ENCODE measurements at places on chromosomes 12 and 14. TPM values are rescaled to one million over a fixed set of nuclear protein-coding genes. Genes with fewer than 3 reads are reported as not detected.

The MAP3K9 gene
- total RNA-seq = 2.4 TPM

The NKX2-1 gene
- total RNA-seq = not detected

The DDX23 gene
- 71.1 TPM for total RNA-seq

The ANAPC5 gene
- total RNA-seq = 71.2 TPM

DNA sequence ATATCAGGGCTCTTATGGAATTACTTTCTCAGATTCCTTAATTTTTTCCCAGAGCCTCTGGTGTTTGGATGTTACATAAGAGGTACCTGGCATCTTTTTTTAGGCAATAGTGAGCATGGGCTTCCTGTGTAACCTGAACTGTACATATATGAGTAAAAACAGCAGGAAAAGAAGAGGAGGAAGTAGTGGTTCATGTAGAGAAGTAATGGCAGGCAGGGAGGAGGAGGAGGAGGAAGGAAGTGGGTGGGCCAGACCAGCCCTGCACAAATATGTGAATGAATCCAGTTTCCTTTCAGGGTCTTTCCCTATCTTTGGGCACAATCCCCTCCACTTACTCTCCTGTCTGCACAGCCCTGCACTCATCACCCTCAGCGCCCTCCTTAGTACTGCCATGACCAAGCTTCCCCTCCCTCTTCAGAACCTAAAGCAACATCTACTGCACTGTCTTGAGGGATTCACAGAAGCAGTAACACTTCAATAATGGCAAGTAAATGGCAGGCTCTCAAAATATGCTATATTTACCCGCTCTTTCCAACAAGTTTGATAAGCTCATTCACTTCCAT is 40.9 kb upstream of the GSG1 start:
- no peak for ATAC-seq

DNA sequence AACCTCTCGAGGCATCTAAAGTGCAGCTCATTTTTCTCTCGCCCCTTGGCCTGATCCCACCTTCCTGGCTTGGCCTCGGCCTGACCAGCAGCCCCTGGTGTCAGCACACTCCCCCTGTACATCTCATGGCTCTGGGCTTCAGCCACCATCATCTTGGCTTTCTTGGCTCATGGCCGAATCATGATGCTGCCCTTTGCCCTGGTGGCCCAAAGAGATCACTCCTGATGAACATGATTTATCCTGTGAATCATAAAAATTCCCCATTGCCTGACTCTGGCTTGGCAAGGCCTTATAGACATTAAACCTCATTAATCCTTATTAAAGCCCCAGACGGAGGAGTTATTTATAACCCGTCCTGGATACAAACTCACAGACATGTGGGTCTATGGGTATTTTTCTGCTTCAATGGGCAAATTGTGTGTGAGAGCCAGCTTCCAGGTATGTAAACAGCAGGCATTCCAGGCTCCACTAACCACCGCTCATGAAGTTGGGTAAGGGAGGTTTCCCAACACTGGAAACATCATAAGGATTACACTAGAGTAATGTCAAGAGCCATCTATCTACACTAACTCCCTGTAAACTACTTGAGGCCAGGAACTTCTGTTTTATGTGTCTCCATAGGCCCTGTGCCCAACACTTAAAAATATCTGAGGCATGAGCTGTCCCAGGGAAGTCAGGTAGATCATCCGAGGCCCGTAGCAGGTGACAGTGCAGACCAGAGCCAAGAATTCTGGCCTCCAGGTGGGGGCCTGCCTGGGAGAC is 171.2 kb downstream of the TTC8 start:
- no peak for ATAC-seq

GRCh38 chr14:56797003-56797568 is 13.2 kb downstream of the OTX2 start:
- ATAC-seq = no peak

DNA sequence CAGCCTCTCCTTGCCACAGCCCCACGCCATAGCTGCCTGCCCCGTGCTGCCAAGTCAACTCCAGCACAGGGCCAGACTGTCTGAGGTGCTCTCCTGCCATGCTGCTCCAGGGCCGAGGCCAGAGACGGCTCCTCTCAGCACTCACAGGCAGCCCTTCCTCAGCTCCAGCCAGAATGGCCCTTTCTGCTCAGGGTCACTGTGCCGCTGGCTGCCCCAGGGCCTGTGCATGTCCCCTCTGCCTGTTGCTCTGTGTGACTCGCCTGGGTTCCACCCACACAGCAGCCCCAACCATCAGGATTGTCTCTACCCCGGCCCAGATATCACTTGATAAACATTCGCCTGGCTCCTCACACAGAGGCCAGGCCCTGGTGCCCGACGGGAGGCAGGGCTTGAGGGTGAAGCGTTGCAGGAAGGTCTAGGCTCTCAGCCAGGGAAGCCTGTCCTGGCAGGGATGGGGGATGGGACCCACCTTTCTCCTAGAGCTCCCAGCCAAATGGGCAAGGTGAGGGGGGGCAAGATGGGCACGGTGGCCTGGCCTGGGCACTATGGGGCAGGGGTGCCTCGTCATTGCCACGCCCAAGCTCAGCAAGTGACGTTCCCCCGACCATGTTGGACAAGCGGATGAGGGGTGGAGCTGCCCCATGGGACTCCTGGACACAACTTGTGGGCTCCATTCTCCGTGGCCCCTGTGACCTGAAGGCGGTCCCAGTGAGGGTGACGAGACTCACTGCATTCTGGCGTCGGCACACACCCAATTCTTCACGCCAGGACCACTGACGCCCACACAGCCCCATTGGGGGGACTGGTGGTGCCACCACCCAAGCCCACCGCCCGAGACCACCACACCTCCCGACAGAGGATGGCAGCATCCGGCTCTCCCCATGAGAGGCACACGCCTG is 27.4 kb upstream of the BTBD6 start:
- ATAC-seq = peak; percentile 35

DNA sequence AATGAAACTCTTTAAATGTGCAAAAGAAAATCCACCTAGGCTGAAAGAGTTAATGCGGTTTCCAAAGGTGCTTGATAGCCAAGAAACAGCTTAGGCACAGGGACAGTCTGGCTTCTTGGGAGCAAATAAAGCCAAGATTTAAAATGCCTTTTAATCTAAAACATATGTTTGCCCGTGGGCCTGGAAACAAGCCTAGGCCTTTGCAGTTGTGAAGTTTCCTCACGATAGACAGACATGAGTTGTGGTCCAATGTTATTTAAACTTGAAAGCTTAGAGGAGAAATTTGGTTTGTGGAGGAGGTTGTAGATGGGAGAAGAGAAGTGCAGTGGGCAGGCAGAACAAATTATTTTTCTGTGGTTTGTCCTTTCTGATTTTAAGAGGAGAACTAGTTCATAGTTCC is 29.8 kb downstream of the PROX2 start:
- ATAC-seq = no peak

- ATAC-seq = no peak
Measured at GRCh38 chr12:67697443-67697842, 48.9 kb downstream of the DYRK2 start.

DNA sequence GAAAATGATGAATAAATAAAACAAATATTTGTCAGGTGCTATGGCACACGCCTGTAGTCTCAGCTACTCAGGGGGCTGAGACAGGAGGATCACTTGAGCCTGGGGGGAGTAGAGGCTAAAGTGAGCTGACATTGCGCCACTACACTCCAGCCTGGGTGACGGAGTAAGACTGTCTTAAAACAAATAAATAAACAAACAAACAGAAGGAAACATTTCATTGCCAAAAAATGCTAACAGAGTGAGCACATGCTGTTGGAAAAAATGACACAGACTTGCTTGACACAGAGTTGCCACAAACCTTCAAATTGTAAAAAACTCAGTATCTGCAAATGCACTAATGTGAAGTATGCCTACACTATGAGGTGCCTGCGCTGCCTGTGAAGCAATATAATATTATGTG is 50.8 kb upstream of the AP4S1 start:
- no peak for ATAC-seq

DNA sequence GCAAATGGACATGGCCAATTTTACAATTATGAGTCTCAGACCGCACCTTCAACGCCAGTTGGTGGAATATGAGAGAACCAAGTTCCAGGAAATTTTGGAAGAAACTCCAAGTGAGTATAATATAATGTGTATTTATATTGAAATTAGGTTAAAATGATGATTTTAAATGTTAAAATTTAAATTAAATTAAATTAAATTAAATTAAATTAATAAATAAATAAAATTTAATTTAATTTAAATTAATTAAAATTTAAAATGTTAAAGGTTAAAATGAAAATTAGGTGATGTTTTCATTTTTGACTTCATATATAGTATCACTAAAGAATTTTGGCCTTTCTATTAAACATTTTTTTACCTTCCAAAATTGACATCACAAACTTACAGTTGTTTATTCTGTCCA is 21.0 kb downstream of the TCP11L2 start:
- no peak for ATAC-seq

DNA sequence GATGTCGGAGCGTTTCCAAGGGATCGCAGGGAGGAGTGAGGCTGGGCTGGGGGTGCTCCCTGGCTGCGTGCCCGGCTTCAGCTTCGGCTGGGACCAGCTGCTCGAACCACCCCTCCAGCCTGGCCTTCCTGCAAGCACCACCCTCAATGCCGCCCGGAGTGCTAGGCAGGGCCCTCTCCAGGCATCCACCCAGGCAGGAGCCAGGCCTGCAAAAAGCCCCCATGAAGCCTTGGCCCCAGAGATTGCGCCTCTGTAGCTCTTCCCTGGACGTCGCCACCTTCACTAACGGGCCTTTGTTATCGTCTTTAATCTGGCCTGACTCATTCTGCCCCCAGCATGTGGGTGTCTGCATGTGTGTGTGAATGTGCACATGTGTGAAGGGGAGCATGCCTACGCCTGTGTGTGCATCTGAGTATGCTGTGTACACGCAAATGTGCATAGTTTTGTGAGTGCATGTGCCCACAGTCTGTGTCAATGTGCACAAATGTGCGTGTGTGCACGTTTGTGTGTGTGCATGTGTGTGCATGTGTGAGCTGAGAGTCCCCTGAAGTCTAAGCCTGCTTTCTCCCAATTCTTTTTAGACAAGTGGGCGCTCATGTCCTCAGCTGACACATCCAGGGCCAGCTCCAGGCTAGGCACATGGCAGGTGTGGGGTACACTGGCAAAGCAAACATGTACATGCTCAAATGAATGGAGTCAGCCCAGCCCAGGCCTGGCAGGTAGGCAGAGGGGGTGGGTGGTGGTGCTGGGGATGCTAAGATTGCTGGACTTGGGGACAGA is 195.4 kb upstream of the C14orf180 start:
- ATAC-seq = no peak

DNA sequence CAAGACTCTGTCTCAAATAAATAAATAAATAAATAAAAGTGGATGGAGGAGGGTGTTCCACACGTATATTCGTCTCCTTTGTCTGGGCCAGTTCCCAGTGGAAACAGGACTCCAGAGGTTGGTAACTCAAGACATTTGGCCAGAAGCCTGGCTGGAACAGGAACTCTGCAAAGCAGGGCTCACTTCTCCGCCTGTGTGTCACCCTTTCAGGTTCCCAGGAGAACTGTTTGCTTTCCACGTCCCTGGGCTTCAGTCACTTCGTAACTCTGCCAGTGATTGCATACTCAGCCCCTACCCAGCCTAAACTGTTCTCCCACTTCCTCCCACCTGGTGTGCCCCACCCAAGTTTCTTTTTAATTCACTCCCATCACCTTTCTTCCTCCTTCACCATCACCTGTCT is 7.0 kb upstream of the UBE2N start:
- ATAC-seq = no peak

GRCh38 chr12:113263431-113263963 is 42.2 kb downstream of the TPCN1 start:
- ATAC-seq = no peak

DNA sequence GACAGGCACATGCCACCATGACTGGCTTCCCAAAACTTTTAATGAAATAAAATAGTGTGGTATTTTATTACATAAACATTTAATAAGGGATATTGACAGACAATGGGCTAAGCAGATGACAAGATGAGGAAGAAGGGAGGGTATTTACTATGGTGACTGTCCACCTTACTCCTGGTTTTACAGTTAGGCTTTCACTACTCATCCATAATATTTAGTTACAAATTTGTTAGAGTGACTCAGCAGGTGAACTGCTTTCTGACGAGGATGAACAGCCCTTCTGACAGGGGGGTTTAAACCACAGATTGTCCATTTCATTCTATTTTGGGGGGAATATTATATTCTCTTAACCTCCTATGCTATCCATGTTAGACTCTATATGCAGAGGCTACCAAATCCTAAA is 3.6 kb upstream of the PALS1 start:
- no peak for ATAC-seq

DNA sequence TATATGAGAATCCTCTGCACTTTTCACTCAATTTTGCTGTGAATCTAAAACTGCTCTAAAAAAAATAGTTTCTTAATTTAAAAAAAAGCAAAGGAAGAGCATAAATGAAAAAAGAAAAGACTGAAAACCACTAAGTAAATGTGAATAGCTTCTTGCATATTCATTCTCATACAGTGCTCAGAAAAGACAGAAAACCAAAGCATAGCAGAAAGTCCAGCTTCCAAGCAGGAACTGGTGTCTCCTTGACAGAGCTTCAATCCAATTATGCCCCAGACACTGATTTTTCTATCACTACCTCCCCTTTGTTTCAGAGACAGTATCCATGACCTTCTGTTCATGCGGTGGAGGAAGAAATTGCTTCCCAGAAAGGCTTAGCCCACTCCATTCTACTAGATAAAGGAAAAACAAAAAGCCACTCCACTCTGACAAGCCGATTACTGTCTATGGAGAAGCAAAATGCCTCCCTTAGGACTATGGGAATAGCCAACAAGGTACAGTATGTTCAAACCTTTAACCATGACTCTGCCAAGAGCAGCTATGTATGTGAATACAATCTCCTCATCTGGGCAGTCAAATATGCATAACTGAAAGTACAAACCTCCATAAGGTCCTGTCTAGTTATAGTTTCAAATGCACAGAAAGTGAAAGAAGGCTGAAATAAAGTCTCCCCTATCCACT is 40.6 kb downstream of the ATF7 start:
- no peak for ATAC-seq

- ATAC-seq = no peak
Measured at GRCh38 chr12:109710747-109711595, 2.7 kb upstream of the FAM222A start.

DNA sequence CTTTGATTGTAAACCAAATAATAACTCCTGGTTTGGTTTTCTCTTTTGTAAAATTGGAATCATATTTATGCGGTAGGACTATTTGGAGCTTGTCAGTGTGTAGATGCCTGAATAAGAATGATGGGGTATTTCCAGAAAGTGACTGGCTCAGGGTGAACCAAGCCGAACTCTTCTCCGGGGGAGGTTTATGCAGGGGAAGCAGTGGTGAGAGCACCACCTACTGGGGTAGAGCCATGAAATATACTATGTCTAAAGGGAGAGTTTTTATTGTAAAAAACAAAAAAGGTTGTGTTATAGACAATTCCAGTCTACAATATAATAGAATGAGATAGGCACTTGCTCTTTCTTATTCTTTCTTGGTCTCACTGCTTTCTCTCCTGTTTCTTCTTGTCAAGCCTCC is 222.9 kb upstream of the SLC16A7 start:
- ATAC-seq = no peak

DNA sequence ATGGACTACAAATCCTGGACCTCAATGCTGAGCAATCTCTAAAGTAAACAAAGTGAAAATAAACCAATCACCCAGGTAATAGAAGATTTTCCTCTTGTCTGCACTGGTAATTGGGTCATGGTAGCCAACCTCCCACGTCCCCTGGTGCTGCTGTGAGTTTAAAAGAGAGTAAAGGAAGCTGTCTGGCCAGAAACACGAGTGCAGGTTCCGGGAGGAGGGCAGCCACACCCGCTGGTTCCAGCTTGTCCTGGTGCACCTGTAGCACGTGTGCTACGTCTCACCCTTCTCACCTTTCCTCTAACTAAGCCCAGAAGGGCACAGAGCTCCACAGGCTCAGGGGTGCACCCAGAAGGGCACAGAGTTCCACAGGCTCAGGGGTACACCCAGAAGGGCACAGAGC is 5.4 kb downstream of the CRACR2A start:
- no peak for ATAC-seq

Measured in gastroesophageal sphincter (tissue), 4 donors.